ENCODE measurements at places on chromosomes 5 and 9.

DNA sequence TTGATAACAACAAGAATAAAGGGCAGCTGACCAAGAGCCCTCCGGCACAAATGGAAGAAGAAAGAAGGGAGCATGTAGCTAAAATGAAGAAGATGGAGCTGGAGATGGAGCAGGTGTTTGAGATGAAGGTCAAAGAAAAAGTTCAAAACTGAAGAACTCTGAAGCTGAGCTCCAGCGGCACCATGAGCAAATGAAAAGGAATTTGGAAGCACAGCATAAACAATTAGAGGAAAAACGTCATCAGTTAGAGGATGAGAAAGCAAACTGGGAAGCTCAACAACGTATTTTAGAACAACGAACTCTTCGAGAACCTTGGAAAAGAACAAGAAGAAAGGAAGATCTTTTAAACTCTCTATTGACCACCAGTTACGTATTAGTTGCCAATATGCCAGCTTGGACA, 100.9 kb downstream of the GABBR2 start:
- no peak for DNase-seq

DNA sequence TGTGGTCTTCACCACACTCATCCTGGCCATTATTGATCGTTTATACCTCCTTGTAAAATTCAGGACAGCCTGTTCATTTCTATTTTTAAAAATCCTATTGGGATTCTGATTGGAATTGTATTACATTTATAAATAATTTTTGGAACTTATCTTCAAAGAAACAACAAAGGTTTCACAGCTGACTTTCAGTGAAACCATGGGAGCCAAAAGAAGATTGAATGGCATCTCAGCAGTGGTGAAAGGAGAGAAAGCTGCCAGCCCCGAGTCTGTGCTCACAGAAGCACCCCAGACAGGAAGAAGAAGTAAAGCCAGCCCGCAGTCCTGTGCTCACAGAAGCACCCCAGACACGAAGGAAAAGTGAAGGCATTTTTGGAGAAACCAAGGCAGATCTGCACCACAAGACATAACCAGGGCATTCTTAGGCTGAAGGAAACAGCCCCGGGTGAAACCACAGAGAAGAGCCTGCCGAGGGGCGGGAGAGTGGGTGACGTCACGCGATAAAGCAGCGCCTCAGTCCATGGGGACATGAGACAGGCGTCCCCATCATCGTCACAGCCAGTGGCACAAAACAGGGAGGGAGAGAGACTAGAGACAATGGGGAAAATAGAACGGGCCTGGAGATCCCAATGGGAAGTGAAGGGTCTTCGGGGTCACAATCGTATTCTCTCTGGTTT, 42.5 kb upstream of the SLC9A3 start:
- DNase-seq, result no peak

DNA sequence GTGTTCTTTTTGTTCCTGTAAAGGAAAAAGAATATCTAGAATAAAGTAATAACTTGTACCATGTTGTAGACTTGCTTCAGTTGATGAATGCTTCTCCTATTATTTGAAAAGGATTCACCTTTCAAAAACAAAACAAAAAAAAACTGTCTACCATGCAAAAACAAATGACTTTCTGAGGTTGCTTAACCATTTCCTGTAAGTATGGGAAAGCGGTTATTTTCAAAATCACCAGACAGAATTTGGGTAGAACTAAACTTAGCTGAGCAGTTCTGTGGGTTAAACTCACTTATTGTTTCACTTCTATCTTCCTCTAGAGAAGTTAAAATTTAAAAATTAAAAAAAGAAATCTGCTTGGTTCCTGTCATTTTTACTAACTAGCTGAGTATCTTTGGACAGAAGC, 25.2 kb downstream of the LNPEP start:
- DNase-seq, result no peak

DNA sequence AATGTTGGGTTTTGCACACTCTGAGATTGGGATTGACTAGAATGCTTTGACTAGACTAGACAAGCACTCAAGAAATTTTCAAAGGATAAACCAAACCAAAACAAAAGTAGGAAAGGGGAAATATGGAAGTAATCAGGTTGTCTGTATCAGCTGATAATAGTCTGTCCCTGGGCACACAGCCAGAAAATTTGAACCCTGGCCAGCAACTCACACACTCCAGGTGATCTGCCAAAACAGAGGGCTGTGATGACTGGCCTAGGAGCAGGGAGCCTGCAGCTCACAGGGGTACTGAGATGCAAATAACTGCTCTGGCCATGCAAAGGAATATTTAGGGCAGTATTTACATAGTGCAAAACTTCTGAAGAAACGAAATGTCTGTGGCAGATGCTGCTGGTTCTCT, 112.3 kb upstream of the SMIM23 start:
- DNase-seq, result no peak

GRCh38 chr5:43312076-43312661, 1.0 kb downstream of the HMGCS1 start:
- DNase-seq, result no peak

DNA sequence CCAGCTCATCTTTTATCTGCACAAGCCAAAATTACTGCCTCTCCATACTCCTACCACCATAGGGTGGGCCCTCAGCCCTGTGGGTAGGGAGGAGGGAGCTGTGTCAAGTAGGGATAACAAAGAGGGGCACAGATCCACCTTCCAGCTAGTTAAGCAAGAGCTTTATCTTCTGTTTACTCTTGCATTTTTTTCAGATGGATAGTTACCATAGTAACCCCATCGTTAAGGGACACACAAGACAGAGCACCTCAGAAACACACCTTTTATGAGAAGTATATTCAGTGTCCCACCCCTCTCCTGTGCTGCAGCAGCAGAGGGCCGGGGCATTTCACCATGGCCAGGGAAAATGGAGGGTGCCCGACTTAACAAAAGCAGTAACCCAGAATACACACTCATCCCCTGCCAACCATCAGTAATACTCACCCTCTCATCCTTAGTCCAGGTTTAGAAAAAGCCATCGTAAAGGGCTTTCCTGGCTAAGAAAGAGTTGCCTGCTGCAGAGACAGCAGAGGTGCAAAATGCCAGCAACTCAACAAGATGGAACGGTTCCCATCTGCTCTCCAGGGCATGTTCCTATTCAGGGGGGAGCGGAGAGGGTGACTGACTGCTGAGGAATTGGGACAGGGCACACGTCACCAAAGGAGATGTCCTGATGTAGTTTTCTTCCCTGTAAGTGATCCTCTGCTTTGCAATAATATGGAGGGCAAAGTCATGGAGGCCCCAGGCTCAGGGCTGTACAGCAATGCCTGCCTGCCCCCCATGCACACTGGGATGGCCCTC, 25.1 kb downstream of the MACROH2A1 start:
- DNase-seq, result no peak

- no peak for DNase-seq
These were observed 13.8 kb downstream of the FOXE1 start for GRCh38 chr9:97866848-97867247.

DNA sequence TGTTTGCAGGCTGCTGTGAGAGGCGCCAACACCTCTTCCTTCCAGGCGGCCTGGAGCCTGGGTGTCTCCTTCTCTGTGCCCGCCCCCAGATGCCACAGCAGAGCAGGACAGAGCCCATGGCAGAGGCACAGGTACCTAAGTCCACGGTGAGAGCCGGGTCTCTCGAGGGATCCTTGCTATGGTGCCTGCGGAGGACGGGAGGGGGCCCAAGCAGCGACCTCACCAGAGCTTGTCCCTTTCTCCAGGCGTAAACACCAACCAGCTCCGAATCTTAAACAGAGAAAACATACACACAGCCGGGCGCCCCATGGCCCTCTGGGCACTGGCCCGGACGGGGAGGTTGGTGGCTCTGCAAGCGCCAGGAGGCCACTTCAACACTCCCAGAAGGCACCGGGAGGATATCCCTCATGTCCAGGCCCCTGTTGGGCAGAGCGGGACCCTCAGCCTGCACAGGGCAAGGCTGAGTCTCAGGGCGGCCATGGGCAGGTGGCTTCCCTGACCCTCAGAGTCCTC, 11.8 kb downstream of the CCDC187 start:
- no peak for DNase-seq

- DNase-seq, result no peak
These were observed 212.9 kb downstream of the PBX3 start for GRCh38 chr9:125959951-125960619.

GRCh38 chr9:132794730-132795380, 83.2 kb downstream of the AK8 start:
- DNase-seq, result no peak

DNA sequence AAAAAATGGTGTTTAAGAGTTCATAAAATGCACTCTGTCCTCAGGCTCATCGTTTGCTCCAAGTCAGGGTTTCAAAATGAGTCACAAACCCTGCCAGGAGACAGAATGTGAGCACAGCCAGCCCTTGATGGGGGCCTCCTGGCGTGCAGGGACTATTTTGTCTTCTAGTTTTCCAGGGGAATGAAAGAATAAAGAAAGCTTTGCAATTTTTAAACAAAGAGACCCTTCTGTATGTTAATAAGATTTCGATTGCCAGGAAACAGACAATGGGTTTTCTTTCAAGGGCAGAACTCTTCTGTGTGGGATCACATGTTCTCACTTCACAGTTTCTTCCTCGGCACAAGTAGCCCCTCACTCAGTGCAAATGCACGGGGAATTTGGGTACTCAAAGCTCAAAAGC, 121.4 kb upstream of the C6 start:
- no peak for DNase-seq

DNA sequence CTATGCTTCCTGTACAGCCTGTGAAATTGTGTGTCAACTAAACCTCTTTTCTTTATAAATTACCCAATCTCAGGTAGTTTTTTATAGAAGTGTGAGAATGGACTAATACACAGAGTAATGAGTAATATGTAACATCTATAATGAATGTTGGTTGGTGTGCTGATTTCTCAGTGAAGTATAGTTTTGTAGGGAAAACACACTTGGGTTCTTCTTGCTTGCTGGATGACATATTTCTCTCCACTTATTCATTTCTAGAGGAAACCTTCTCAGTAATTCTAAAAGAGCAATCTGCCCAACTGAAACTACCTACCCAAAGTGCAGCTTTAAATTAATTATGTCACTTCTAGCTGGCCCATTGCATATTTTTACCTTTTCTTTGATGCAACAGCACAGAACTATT, 81.1 kb upstream of the RORB start:
- DNase-seq, result no peak

DNA sequence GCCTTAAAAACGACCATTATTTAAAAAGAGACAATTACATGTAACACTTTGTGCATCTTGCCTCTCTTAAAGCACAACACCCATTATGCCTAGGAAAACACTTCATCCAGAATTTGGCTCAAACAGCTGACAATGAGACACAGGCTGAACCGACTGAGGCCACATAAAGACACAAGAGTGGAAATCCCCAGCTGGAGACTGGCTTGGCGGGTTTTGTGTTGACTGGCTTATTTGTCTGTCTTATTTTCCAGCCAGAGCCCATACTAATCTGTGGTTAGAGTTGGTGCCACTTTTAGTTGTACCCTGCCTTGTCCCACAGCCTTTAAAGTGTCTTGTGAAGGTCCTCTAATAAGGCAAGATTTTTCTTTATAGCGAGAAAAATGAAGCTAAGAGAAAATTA, 21.2 kb downstream of the TRIM14 start:
- DNase-seq, result no peak

DNA sequence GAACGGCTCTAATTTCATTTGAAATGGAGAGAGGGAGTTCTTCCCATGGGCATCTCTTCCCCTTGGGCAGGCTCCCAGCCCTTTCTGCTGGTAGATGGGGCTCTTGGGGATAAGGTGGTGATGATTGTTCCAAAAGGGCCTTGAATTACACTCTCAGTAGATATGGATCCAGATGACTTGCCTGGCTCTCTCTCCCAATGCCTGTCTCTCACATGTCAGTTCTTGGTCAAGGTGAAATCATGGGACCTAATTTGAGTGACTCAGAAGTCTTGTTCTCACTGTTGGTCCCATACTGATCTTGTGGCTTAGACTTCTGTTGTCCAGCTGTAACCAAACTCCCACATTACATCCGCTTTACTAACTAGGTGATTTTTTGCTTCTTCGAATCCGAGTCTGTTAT, 317.0 kb upstream of the RFX3 start:
- no peak for DNase-seq

- DNase-seq, result no peak
These were observed 39.5 kb downstream of the MEGF10 start for GRCh38 chr5:127330116-127330515.

GRCh38 chr5:140925806-140926442, at the start of gene PCDHAC1:
Gene PCDHAC1, plus strand, starts transcription at chr5:140926299. Its CDS starts 594 bp downstream, at chr5:140926893.
- DNase-seq, result no peak

DNA sequence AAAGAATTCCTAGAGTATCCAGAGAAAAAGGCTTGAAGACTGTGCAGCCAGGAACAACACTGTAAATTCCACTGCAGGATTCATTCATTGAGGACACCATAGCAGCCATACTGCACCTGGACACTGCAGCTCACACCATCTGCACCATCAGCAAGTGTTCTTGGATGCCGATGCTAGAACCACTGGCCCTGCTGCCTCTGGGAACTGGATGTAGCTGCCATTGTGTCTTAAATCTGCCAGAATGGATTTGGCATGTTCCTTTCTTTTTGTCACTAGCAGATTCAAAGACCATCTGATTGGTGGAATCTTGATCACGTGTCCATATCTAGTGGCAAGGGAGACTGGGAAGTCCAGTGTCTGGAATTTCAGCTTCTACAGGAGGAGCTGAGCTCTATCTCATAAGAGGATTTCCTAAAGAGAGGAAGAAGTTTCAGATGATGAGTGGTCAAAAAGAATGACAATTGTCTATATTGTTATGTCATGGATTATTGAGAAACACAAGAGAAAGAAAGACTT, 278.3 kb upstream of the ANKRD55 start:
- no peak for DNase-seq

- no peak for DNase-seq
These were observed 30.6 kb downstream of the SIL1 start for GRCh38 chr5:139167533-139167932.

- no peak for DNase-seq
These were observed 39.0 kb upstream of the SAP30L start for GRCh38 chr5:154406826-154407225.

- no peak for DNase-seq
These were observed 854 bp upstream of the ARL15 start for GRCh38 chr5:54311176-54311677.

DNA sequence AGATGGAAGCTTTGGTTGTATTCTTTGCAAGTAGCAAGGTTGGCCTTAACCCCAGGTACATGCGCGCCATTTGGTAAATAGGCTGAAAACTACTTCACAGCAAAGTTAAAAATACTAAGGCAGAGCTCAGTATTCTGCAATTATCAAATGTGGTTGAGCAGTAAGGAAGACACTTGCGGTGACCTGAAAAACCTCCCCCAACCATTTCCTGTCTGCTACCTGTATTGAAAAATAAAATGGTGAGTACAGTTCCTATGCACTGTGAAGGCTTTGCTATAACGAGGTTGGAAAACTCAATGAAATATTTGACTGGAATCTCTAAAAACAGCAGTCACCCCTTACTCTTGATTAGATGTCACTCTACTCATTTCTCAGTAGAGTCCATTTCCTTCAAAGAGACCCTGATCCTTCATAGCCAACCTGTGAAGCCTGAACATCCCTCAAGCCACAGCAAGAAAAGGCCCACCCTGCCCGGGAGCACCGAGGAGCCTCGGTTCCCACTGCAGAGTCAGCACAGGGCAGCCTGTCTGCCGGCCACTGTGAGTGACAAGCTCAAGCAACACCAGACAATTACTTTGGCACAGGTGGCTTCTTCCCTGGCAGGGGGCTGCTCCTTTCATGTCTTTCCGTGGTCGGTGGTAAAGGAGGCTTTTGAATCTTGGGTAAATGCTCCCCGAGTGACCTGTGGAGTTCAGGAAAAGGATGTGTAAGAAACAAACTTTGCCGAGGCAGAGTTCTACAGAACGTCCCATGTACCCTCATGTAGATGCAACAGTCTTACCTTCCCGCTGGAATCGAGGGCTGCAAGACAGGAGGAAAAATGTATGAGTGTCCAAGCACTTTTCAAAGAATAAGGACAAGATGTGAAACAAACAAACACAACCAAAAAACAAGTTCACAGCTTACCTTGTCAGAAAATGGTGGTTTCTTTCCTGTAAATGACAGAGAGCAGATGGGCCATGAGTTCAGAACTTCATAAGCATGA, 29.6 kb downstream of the C5orf58 start:
- DNase-seq, result no peak

Measured in stimulated activated CD4-positive, alpha-beta T cell treated with anti-CD3 and anti-CD28 coated beads, TNF-alpha, amount 100 ng/mL, for 48 hours (primary cell).